ENCODE measurements at places on chromosomes 3 and 15.
A peak's percentile ranks its signal among the peaks of the same experiment; 100 is the strongest.

GRCh38 chr3:36060950-36061349 is 319.4 kb upstream of the STAC start:
- no peak for DNase-seq

GRCh38 chr15:32851572-32851971 is 133.8 kb downstream of the GREM1 start:
- no peak for DNase-seq

DNA sequence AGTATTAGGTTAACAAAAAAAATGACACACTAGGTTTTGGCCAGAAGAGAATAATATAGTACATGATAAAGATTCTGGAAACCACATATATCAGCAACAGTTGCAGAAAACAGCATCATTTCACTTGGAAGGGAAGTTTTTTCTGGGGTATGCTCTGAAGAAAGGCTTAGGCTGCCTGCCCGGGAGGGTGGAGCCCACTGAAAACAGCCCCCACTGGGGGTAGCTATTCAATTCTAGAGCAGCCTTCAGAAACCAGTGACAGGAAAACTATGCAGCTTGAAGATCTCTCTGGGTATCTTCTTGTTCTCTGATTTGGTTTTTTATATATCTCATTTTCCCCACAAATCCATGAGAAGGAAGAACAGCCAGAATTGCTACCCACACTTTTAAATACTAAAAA is 43.2 kb downstream of the ZMAT3 start:
- DNase-seq = no peak

- DNase-seq = no peak
Observed at GRCh38 chr3:128734523-128735189, 8.7 kb downstream of the RAB7A start.

- DNase-seq = no peak
Observed at GRCh38 chr15:64400583-64400982, 12.9 kb downstream of the TRIP4 start.

DNA sequence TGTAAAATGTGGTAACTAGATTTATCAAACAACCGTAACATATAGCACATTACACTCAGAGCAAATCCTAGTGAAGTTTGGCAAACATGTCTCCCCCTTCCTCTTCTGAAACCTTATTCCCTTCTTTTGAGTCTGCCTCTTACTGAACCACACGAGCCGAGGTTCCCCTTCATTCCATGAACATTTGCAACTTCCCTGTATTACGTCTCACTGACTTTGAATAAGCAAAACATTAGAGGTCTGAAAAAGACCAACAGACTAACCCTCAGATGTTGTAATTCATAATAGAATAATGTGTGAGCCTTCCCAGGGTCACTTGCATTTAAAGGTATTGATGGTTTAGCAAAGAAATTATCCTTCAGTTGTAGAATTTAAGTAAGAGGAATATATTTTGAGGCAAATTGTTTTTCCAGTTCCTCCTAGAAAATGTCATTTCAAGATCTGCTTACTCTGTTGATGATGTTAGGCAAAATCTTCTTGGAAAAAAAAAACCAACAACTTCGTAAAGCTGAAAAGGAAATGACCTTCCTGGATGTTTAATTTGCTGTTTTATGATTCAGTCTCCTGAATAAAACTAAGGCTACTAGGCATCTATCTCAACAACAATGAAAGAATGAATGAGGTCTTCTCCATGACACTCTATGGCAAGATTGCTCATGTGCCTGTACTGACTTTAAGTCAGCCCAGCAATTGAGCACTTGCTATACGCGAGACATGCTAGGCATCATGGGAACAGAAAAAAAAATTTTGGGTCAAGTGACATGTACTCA is 296.9 kb upstream of the NECTIN3 start:
- no peak for DNase-seq

DNA sequence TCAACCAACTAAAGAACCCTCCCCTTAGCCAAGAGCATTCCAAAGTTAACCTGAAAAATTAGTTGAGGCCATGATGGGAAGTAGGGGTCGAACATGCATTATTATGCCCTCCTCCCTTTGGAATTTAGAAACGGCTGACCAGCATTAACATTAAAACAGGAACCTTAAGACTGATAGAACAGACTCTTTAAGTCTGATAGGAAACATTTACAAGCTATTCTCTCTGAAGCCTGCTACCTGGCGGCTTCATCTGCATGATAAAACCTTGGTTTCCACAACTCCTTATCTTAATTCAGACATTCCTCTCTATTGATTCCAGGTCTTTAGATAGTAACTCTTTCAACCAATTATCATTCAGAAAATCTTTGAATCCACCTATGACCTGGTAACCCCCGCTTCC is 331.0 kb downstream of the CGGBP1 start:
- no peak for DNase-seq

GRCh38 chr15:31197497-31198414 is 96.2 kb upstream of the TRPM1 start:
- no peak for DNase-seq

GRCh38 chr15:95024351-95024750 is 793.0 kb downstream of the MCTP2 start:
- no peak for DNase-seq

DNA sequence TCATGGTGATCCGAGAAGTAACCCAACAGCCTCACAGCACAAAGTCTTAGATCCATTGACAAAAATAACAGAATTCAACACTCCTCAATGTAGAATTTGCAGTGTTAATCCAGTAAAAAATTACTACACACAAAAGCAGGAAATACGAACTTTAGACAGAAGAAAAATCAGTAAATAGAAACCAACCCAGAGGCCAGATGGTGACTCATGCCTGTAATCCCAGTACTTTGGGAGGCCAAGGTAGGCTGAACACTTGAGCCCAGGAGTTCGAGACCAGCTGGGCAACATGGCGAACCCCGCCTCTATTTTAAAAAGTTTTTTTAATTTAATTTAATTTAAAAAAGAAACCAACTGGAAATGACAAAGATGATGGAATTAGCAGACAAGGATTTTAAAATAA is 36.1 kb downstream of the SELENOT start:
- DNase-seq = no peak

DNA sequence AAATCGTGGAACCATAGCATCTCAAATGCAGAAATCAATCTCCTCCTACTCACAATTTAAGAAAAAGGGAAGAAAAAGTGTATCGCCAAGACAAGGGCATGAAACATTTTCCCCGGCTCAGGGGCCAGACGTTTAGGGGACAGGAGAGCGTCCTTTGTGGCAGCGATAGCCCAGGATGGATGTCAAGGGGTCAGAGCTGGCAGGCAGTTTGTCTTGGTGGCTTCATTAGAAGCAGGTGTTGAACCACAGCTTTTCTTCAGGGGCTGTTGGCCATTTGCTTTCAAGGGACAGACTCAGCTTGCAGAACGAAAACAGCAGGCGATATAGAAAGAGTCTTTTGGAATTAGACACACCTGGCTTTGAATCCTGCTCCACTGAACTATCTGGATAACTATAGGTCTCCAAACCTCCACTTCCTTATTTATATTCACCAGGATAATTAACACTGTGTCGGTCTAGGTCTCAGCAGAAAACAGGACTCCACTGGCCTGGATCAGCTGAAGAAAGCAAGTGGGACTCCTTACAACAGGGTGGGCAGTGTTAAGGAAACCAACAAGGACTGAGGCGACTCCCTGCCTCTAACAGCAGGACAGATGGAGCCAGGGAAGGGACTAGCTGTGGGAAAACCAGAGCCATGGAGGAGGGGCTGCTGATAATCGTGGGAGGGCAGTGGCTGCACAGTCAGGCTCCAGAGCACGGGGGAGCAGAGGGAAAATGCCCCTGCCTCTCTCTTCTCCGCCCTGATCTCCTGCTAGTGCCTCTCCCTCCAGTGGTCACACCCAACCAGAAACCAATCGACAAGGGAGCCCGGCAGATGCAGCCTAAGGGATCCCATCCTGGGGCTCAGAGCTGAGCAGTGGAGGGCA is 123.6 kb downstream of the LIPC start:
- no peak for DNase-seq

DNA sequence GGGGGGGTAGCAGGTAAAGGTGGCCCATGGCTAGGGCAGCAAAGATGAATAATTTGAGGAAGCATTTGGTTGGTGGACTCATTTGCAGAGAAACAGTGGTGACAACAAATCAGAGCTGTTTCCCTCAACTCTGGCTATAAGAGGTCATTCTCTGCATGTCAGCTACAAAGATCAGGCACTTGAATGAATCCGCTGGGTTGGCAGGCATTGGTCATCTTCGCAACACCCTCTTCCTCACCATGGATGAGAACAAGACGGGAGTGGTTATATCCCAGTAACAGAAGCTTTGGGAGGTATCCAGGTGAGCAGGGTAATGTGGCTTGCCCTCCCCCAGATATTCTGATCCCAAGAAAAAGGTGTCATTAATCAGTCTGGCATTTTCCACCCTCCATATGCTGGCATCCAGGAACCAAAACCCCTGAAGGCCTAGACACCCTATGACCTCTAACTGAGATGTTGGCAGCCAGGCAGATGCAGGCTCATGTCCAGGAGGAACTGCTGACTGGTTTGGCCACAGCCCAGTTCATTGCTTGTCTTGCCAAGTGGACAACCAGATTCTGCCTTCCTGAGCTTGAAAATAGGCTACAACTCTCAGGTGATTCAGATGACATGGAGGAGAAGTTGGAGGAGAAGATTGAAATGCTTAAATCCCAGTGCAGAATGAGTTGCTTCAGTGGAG is 108.9 kb upstream of the TRIM42 start:
- DNase-seq = peak; percentile 56

DNA sequence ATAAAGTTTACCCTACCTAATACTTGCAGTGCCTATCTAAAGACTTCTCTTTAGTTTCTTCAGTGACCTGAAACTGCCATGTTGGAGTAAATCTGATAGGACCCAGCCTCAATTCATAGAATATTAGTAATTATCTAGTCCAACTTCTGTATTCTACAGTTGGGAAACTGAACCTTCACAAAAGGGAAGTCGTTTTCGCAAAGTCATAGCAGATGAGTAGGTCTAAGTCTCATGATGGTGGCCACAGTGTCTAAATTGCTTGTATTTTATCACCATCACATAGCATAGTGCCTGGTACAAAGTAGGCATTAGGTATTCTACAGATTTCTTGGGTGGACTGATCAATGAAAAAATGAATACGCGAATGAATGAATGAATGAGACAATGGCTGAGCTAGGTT is 8.4 kb downstream of the GMNC start:
- DNase-seq = no peak

DNA sequence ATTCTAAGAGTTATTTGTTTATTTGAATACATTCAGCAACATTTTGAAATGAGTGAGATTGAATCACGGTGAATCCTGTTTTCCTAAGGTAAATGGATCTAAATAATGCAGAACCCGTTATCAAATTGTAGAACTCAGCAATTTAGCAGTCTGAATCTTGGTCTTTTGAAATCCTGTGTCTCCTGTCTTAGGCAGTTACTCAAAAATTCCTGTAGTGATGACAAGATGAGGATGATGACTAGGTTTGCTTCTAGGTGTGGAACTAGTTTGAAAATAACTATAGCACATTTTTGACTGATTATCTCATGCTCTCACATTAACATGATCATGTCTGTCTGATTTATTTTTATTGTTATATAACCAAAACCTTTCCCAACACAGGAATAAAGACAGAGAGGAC is 115.0 kb downstream of the RAP2B start:
- no peak for DNase-seq

DNA sequence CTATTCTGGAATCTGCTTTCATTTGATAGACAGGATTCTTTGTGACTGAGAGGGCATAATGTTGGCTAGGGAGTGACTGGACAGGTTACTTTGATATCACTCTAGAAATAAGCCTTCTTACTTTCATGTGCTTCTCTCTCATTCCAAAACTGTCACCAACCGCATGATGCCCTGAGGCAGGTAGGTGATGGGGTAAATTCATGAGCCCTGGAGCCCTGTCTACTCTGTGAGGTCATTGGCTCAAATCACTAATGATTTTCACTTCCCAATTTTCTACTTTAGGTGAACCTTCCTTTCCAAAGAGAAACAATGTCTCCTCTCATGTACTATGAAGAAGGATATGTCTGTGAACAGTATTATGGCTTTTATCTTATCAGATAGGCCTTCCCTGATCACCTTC is 596.7 kb downstream of the TUSC7 start:
- DNase-seq = no peak

DNA sequence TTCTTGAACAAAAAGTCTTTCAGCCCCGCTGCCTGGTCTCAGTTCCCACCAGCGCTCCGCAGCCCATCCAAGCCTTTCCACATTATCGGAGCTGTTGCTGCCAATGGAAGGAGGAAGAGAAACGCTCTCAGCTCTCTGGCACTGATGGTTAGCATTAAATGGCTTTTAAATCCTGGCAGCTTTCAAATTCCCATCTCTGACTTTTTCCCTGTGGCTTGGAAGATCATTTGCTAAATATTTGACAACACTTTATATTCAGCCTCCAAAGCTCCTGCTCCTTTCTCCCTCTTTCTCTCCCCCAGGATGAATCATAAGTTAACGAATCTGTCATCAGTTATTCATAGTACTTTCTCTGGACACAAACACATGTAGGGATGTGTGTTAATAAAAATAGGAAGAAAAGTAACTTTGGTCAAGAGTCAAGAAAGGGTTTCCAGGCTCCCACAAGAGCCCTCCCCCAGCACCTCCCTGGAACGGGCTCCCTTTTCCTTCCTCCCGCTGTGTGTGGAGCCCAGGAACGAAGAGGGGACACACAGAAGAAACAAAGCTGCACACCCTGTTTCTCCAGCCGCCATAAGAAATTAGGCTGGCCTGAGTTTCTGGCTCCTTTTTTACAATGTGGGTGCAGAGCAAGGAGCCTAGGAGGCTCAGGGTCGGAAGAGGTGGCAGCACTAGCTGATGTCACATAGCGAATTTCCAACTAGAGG is 47.6 kb upstream of the TSEN2 start:
- no peak for DNase-seq

- no peak for DNase-seq
Observed at GRCh38 chr3:72891053-72891855, 3.4 kb downstream of the GXYLT2 start.

DNA sequence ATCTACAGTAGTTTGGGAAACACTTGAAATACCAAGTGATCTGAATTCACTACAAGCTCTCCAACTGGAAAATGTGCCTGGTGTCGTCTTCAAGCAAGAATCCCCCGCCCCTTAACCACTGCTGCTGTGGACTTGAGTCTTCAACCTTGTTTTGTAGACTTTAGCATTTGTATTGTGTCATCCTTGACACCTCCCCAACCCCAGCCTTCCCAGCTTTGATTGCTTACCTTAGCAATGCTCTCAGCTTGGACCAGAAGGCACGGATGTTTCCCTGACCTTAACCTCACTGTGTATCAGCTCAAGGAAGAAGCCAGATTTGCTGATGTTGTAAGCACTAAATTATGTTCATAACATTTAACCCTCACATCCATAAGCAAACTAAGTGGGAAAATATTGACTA is 146.4 kb downstream of the IGF1R start:
- no peak for DNase-seq

GRCh38 chr15:82312586-82313349 is 36.5 kb downstream of the GOLGA6L10 start:
- DNase-seq = no peak

- DNase-seq = no peak
Observed at GRCh38 chr15:37007301-37007700, 93.0 kb downstream of the MEIS2 start.

GRCh38 chr3:50673931-50674330 is 796 bp upstream of the DOCK3 start:
- DNase-seq = no peak

Data from dorsolateral prefrontal cortex (tissue), 122 donors.